ENCODE measurements at places on chromosomes 13 and 19.
A peak's percentile ranks its signal among the peaks of the same experiment; 100 is the strongest.

GRCh38 chr19:8395621-8396082, 5.5 kb downstream of the RAB11B start:
- DNase-seq: no peak

- DNase-seq: no peak
These were observed 455.7 kb downstream of the SUCLA2 start for GRCh38 chr13:47545201-47546024.

DNA sequence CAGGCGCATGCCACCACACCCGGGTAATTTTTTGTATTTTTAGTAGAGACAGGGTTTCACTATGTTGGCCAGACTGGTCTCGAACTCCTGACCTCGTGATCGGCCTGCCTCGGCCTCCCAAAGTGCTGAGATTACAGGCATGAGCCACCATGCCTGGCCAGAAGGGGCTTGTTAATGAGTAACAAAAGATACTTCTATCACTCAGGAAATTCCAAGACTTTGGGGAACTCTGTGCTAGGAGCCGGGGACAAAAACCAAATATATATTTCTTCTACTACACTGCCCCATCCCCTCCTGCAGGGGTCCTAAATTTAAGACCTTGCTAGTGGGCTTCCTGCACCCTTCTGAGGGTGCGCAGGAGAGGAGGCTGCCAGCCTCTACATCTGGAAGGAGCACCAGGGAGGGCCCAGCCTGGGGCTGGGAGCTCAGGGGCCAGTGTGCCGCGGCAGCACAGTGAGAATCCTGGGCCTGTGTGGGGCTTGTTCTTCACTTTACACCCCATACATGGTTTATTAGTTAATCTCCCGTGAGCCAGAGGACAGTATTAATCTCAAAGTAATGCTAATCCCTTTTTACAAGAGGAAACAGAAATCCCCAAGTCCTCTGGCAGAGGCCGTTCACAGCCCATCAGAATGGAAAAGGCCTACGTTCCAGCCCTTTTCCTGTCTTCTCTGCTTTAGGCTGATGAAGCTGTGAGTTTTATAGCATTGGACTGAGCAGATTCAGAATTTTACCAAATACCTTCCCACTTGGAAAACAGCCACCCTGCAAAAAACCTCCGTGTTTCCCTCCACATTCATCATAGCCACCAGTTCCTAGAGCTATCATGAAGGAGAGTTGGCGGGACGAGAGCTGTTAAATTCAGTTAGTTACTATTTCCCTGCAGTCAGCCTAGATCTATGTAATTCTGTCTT, 44.4 kb upstream of the NPAS1 start:
- no peak for DNase-seq

DNA sequence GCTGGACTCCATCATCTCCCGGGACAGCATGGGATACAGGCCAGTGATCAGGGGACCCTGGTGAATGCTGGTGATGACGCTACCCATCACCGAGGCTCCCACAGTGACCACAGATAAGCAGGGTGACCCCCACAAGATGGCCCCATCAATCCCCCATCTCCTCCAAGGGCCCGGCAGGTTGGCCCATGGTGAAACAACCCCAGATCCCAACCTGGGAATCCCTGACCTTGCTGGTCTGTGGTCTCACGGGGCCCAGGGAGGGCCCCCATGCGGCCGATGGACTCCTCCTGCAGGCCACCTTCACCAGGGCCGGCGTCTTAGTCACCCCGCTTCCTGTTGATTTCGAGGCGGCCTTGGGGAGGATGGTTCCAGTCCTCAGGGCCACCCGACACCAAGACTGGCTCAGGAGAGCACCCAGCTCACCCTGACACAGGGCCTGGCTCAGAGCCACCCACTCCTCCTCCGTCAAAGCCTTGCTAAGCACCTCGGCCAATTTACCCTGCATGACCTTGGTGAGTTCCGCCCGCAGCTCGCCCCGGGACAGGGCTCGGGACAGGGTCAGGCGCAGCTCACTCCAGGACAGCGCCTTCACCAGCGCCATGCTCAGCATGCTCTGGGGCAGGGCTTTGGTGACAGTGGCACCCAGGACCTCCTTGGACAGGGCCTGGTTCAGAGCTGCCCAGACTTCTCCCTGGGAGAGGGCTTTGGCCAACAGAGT, 10.0 kb downstream of the IQCN start:
- no peak for DNase-seq

GRCh38 chr19:15197942-15198341, 2.9 kb downstream of the NOTCH3 start:
- no peak for DNase-seq

DNA sequence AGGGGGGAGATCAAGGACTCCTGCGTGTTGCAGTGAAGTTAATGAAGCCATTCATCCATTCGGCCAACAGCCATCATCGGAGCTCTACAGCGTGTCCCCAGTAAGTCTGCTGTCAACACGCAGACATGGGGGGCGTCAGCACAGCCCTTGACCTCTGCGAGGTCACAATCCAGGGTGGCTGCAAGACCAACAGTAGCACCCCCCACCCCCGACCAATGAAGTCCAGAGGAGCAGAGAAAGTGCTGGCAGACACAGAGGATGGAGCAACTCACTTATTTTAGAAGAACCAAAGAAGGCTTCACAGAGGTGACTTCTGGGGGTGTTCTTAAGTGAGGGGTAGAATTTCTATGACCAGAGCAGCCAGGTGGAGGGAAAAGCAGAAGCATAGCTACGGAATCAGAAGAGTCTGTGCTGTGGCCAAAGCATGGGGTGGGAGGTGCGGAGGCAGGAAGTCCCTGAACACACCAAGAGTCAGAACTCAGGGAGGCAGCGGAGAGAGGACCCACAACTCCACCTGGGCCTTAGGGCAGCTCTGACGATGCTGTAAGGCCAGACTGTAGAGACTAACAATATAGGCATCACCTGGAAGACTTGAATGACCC, 185.4 kb downstream of the FOXO1 start:
- no peak for DNase-seq

- DNase-seq: no peak
These were observed 11.0 kb downstream of the TSHZ3 start for GRCh38 chr19:31338069-31338776.

DNA sequence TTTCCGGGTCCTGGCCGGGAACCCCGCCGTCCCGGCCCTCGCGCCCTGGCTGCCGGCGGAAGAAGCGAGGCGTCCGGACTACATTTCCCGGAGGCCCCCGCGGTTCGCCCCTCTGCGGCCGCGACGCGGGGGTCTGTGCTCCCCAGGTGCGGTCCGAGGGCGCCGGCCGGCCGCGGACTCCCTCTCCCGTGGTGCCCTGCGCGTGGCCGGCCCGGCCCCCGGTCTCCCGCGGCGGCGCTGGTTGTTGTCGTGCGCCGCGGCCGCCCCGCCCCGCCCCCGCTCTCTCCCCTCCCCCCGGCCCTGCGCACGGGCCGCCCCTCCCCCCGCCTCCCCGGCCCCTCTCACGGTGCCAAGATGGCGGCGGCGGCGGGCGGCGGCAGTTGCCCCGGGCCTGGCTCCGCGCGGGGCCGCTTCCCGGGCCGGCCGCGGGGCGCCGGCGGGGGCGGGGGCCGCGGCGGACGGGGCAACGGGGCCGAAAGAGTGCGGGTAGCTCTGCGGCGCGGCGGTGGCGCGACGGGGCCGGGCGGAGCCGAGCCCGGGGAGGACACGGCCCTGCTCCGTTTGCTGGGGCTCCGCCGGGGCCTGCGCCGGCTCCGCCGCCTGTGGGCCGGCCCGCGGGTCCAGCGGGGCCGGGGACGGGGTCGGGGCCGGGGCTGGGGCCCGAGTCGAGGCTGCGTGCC, at the start of gene KMT2B:
Gene KMT2B (plus strand): TSS at position 339 of the 680 bp plus-strand sequence. CDS start 16 bp downstream, at position 355.
- DNase-seq: peak; percentile 93

DNA sequence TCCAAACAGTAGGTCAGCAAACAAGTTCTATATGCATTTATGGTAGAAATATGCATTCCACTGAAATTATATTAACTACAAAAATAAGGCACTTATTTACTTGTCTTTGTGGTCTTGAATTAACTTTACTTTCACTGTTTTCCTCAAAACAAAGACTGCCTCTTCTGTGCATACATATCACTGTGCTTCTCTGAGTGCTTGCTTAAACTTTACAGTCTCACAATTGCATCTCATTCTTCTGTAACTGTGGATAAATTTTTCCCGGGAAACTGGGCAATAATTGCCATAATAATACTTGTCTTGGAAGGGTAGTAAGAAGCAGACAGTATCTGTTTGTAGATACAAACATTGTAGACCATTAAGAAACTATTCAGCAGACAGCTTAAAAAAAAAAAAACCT, 38.4 kb downstream of the EFNB2 start:
- DNase-seq: no peak

- DNase-seq: no peak
These were observed 31.8 kb downstream of the EFNA2 start for GRCh38 chr19:1317274-1318003.

GRCh38 chr19:41373993-41374392, 2.3 kb upstream of the TMEM91 start:
- no peak for DNase-seq

- DNase-seq: no peak
These were observed 42.6 kb downstream of the C13orf42 start for GRCh38 chr13:51068501-51068900.

- DNase-seq: no peak
These were observed 27.7 kb downstream of the EFNB2 start for GRCh38 chr13:106507560-106508274.

DNA sequence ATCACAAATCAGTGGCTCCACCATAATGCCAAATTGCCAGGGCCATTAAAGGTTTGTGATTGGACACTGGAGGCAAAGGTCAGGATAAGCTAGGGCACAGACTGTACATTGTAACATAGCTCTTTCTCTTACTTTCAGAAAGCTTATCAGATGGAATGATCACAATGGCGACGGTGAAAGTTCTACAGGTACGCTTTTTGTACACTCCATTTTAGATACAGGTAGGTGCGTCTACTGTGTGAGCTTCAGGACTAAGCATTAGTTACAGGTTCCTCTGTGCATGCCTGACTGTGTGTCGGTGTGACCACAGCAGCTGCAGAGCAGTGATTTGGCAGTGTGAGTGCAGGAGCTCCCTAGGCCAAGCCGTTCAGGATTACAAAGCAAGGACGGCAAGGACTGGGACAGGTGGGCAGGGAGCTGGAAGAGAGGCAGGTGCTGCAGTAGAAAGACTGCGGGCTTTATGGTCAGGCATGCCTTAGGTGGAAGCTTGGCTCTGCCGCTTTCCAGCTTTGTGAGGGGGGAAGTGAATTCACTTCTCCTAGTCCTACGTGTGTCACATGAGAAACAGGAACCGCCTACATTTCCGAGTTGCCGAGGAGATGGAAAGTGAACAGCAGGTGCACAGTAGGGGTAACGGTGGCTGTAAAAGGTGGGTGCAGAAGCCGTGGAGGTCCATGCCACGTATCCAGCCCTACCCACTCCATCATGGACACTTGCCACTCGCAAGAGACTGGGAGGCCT, 49.6 kb downstream of the MRPL57 start:
- no peak for DNase-seq

DNA sequence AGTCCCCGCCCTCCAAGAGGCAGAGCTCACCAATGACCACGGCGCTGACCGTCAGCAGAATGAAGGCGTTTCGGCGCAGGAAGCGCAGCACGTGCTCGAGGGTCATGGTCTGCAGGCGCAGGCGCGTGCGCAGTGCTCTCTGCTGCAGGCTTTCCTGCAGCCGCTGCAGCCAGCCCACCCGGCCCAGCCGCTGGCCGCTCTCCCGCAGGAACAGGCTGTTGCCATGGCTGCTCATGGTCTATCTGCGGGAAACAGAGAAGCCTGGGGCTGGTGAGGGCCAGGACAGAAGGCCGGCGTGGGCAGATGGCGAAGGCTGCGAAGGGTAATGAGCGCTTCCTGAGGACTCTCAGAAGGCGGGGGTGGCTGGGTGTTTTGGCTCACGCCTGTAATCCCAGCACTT, 7.0 kb downstream of the SLC1A6 start:
- no peak for DNase-seq

- DNase-seq: no peak
These were observed 1.1 kb downstream of the HSPB6 start for GRCh38 chr19:35755550-35756376.

GRCh38 chr19:35220315-35220921, 8.1 kb downstream of the FAM187B start:
- DNase-seq: no peak

- no peak for DNase-seq
These were observed 5.0 kb downstream of the LRRC25 start for GRCh38 chr19:18392417-18392816.

- DNase-seq: no peak
These were observed 11.1 kb downstream of the LMO7 start for GRCh38 chr13:75647126-75647784.

Measured in stimulated activated CD4-positive, alpha-beta T cell treated with anti-CD3 and anti-CD28 coated beads, Interleukin-1b, Interleukin-23, amount 100 ng/mL, for 24 hours (primary cell).